ENCODE measurements at places on chromosomes 1 and 21. TPM values are rescaled to one million over a fixed set of nuclear protein-coding genes. Genes with fewer than 3 reads are reported as not detected.

SLC16A4 gene
- total RNA-seq, result 2.6 TPM

KLHDC8A gene
- total RNA-seq, result not detected

S100A12 gene
- total RNA-seq, result 4.0 TPM

DNA sequence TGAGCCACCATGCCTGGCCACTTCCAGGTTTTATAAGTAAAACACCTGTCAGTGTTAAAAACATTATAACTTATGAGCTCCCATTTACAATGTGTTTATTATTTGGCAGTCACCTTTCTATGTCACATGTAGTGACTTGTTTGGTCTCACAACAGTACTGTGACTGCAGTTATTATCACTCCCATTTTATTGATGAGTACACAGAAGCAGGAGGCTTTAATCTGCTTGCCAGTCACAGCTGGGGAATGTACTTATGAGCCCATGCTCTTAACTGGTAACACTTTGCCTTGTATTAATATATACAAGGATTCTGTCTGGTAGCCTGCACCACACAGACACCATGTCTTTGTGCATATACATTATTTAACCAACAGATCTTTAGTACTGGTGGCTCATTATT lies 31.1 kb upstream of the BACH1 start:
- no peak for DNase-seq

- DNase-seq, result no peak
Measured at GRCh38 chr1:151292207-151293030, 10.3 kb downstream of the ZNF687 start.

DNA sequence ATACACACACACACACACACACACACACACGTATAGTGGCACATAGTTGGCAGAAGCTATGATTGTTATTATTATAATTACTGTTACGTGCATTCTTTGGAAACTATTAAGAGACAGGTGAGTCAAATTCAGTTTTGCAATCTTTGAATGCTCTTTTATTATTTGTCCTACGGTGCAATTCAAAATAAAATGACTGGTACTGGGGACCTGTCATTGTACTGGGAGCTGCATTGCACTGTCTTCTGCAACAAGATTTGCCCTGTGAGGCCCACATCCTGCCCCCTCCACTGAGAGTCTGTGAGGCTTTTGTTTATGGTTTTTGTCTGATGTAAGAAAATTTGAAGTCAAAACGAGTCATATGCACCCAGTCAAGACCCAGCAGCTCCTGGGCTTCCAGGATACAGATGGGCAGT lies 1.9 kb downstream of the LY9 start:
- DNase-seq, result no peak

All from Right ventricle myocardium inferior (tissue), 1 donor.